ENCODE measurements at places on chromosomes 2 and 18.

GRCh38 chr2:226320076-226320948 is 479.3 kb downstream of the IRS1 start:
- DNase-seq = no peak

- peak; percentile 69 for DNase-seq
Measured at GRCh38 chr18:59876310-59876626, 23.5 kb upstream of the PMAIP1 start.

DNA sequence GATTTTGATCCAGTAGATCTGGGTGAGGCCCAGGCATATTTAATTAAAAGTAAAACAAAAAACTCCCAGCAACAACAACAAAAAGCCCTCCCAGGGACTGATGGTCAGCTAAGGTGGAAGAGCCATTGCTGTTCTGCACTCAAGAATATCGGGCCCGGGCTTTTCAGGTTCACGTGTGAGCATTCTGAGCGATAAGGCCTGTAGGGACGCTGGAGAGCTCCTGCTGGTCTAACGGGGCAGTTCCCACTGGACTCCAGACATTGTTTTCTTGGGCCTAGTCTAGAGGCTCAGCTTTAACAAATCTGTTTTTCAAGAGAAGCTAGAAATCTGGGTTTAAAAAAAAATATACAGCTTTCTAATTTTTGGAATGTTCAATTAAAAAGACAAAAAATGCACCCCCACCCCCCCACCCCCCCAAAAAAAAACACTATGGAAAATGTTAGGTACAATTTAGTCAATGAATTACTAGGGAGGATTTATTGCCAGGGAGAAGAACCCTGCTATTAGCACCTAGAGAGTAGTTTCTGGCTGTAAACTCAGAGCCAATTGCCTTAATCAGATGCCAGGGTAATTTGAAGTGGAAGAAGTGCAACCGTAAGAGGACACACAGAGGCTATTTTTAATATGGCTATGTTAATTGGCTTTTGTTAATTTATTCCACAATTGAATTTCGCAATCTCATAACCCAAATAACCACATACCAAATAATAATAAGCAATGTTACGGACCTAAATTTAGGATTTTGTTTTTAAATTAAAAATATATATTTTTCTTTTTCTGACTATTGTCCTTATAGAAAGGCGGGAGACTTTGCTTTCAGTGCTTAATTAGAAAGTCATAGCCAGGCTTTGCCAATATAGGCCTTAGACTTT is 78.9 kb downstream of the MAP4K4 start:
- DNase-seq = no peak

DNA sequence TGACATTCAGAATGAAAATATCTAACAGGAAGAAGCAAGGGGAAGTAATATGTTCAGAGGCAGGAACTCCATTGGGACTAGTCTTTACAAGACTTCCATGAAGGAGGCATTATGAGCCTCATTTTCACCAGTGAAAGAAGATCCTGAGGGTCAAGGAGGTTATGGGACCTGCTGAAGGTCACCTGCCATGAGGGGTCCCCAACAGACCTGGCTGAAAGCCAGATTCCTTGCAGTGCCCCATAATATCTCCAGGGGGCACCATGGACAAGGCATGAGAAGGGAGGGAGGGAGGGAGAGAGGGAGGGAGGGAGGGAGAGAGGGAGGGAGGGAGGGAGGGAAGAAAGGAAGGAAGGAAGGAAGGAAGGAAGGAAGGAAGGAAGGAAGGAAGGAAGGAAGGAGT is 27.9 kb downstream of the XDH start:
- no peak for DNase-seq

DNA sequence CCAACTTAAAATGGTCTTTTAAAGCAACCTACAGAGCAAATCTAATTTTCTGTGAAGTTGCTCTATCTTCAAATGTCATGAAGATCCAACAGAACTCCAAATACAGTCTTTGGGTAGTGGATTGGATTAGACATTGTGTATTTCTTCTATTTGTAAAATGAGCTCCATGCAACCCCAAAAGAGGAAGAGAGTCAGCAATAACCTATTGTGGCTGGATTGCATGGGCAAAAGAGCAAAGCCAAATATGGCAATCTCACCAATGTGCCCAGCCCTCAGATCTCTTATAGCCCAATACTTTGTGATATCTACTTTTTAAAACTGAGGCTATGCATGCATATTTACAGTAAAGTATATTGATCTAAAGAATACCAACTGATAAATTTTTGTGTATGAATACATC is 146.3 kb downstream of the TXNL1 start:
- no peak for DNase-seq
